Neural crest cell (in vitro differentiated cells): ENCODE measurements at places on chromosomes 12 and 14. TPM values are rescaled to one million over a fixed set of nuclear protein-coding genes. Genes with fewer than 3 reads are reported as not detected.

DNA sequence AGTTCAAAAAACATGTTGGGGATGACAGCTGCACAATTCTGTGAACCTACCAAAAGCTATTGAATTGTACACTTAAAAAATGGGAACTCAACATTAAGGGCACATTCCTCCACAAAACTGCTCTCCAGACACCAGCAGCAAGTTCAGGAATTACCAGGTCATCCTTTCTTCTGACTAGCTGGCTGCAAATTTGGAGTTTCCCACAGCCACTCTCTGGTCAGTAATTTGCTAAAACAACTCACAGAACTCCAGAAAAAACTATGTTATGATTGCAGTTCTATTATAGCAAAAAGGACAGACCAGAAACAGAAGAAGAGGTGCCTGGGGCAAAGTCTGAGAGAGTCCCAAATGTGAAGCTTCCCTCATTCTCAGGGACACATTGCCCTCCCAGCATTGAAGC, 20.1 kb upstream of the PLEKHD1 start:
- no peaks in the 10 kb centered on the region for H3K36me3 ChIP-seq
- no peaks in the 10 kb centered on the region for H3K4me1 ChIP-seq
- H3K27ac ChIP-seq: no peak overlapping the region

DNA sequence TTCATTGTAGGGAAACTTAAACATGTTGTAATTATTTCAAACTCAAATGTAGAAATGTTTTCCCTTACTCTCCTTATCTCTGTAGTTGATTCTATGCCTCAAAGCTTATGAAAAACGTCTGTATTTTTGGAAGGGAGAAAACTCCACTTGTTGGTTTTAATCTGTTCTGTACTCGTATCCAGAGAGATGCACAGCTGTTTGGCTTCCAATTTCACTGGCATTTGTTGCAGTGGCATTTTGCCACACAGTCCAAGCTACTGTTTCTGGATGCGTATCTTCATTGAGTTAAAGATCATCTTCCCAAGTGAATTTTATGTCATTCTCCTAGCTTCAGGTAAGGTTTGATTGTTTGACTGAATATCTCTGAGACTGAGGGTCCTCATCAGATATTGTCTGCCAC, 481.4 kb downstream of the TRHDE start:
- H3K4me3 ChIP-seq: no peak overlapping the region
- no peaks in the 10 kb centered on the region for H3K36me3 ChIP-seq
- H3K27ac ChIP-seq: no peak overlapping the region
- H3K4me1 ChIP-seq: no peaks in the 10 kb centered on the region
- no peak for DNase-seq

Gene LRP1-AS
- total RNA-seq: not detected in 2 replicates

- peaks cover 17% of the 10 kb centered on the region for H3K4me1 ChIP-seq
- no peaks in the 10 kb centered on the region for H3K27me3 ChIP-seq
- no peak overlapping the region for H3K4me3 ChIP-seq
- no peak for DNase-seq
Measured at GRCh38 chr14:34340025-34340625, 121.9 kb downstream of the SPTSSA start.

Gene RAB15
- total RNA-seq: 16.5 and 17.9 TPM in 2 replicates

Gene PZP
- total RNA-seq: not detected in 2 replicates

Gene BMP4
- 1.1 and 1.3 TPM in 2 replicates for total RNA-seq

- H3K27me3 ChIP-seq: no peaks in the 10 kb centered on the region
- H3K4me3 ChIP-seq: no peak overlapping the region
- peak overlapping the region; percentile 5 for H3K27ac ChIP-seq
- H3K4me1 ChIP-seq: peaks cover 14% of the 10 kb centered on the region
- no peak for DNase-seq
- H3K36me3 ChIP-seq: no peaks in the 10 kb centered on the region
Measured at GRCh38 chr12:120981407-120981941, 3.1 kb downstream of the HNF1A start.

GRCh38 chr12:28242496-28243309, 52.4 kb downstream of the CCDC91 start:
- H3K4me1 ChIP-seq: peaks cover 5% of the 10 kb centered on the region
- H3K36me3 ChIP-seq: peaks cover 3% of the 10 kb centered on the region
- H3K27me3 ChIP-seq: no peaks in the 10 kb centered on the region
- peak overlapping the region; percentile 36 for H3K27ac ChIP-seq

Gene HOXC6
- 10.7 and 11.0 TPM in 2 replicates for total RNA-seq

- peaks cover 20% of the 10 kb centered on the region for H3K4me1 ChIP-seq
- no peak for DNase-seq
- H3K27ac ChIP-seq: no peak overlapping the region
- H3K36me3 ChIP-seq: no peaks in the 10 kb centered on the region
- H3K27me3 ChIP-seq: no peaks in the 10 kb centered on the region
Measured at GRCh38 chr12:98422359-98422758, 93.0 kb upstream of the TMPO start.

Gene TESPA1
- total RNA-seq: not detected in 2 replicates

DNA sequence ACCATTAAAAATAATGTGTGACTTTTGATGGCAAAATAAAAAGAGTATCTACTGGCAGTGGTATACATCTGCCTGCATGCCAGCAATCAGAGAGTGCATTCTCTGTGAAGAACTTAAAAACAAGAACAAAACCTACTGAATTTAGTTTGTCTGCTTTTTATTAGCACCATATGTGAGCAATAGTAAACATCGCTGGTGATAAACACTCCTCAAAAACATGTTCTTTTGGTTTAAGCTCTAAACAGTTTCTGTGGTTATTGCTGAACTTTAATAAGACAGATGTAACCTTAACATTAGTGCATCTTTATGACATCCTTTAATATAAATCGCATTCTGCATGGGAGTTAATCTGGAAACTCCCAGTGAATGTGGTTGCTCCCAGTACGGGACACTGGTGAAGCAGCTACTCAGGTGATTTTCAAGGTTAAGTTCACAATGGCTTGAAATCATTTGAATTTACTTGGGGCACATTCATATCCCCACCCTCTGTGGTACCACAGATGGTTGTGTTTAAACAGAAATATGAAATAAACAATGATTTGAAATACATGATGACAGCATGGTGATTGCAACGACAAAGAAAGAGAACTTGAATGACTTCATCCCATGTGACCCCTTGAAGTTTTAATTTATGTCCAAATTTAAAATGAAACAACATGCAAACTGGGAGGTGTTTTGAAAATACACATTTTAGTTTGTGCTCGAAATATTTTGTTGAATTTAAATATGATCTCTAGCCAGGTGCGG, 285.9 kb downstream of the FOXN3 start:
- H3K27ac ChIP-seq: no peak overlapping the region
- no peaks in the 10 kb centered on the region for H3K4me1 ChIP-seq
- H3K4me3 ChIP-seq: no peak overlapping the region
- DNase-seq: no peak
- peaks cover 3% of the 10 kb centered on the region for H3K36me3 ChIP-seq

Gene MUCL1
- total RNA-seq: not detected in 2 replicates

DNA sequence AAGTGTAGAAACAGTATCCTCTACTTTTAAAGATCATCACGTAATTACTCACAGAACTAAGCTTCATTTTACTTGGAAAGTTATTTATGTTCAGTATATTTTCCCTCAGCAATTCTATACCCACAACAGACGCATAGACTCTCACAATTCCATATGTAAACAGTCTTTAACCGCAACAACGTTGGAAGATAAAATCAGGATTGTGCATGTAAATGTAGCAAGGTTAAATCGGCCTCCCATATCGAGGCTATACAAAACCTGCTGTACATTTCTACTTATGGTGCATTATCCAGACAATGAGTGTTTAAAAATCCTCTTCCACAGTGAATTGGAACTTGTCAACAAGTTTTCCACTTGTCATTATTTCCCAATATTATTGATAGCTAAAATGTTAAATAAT, 581.1 kb downstream of the SLC16A7 start:
- no peak overlapping the region for H3K4me3 ChIP-seq
- no peaks in the 10 kb centered on the region for H3K27me3 ChIP-seq
- H3K4me1 ChIP-seq: peaks cover 3% of the 10 kb centered on the region
- no peak for DNase-seq

DNA sequence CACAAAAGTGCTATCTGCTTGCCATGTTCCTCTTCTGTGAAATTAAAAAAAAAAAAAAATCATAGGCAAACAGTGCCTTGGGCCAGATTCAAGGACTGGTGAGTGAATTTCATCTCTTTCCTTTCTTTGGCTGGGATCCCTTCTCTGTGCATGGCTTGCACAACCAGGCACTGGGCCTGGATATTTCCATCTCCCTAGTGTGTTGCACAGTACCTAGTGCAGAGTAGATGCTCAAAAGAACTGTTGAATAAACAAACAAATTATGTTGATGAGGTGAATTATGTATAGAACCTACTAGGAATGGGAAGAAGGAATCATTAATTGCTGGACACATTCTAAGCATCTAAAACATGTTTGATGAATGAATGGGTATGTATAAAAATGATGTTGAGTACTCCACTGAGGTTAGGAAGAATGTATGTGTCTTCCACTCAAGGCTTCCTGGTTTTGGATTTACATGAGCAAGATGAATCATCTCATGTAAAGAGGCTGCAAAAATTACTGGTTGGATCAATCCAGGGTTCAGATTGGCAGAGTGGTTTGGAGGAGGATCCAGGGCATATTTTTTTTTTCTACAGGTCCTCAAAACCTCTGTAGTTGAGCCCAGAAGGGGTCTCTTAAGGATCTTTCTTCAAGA, 93.2 kb downstream of the EMP1 start:
- no peaks in the 10 kb centered on the region for H3K36me3 ChIP-seq
- no peak overlapping the region for H3K4me3 ChIP-seq
- no peaks in the 10 kb centered on the region for H3K27me3 ChIP-seq
- no peak overlapping the region for H3K27ac ChIP-seq
- no peaks in the 10 kb centered on the region for H3K4me1 ChIP-seq
- DNase-seq: no peak

Gene RPL10L
- not detected in 2 replicates for total RNA-seq

DNA sequence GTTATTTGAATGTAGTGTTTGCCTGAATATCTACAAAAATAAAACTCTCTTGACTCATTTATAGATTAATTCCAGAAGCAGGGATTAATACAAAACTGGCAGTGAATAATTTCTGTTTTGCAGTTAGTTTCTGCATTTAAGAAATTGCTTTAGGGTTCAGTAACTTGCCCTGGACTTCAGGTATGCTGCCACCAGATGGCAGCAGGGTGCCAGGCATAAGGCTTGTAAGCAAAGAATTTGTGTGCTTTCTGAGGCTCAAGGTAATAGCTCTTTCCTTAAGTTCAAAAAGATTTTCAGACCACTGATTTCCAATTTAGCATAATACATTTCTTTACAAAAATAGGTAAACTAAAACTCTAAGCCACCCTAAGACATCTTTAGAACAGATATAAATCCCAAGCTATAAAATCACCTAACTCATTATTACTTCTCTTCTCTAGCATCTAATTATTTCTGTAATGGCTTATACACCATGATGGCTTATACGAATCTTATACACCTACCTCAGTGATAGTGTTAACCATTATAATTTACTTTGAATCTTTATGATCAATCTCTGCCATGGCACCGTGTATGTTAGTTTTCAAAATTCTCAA, 398.3 kb downstream of the APAF1 start:
- no peak overlapping the region for H3K27ac ChIP-seq
- peak; percentile 69 for DNase-seq
- no peak overlapping the region for H3K4me3 ChIP-seq
- peaks cover 16% of the 10 kb centered on the region for H3K4me1 ChIP-seq
- H3K36me3 ChIP-seq: peaks cover 18% of the 10 kb centered on the region

- H3K4me3 ChIP-seq: no peak overlapping the region
- H3K36me3 ChIP-seq: peaks cover 13% of the 10 kb centered on the region
- H3K4me1 ChIP-seq: peaks cover 35% of the 10 kb centered on the region
- DNase-seq: no peak
Measured at GRCh38 chr12:14280921-14281320, 84.6 kb upstream of the ATF7IP start.

DNA sequence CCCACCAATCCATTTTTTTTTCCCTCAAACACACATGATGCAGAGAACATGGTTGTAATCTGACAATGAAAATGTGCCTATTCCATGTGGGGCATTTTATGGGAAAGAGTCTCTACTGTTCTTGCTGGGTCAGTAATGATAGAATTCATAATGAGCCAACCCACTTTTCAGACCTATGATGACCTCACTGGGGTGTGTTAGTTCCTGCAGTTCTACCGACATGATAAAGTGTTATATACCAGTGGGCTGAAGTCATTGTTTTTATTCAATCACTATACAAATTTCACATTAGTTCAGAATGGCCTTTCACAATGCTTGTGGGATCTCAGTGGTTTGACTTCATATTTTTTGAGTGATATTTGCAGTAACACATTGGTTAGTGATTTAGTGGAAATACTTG, 47.5 kb downstream of the PPFIBP1 start:
- no peak for DNase-seq
- H3K27ac ChIP-seq: no peak overlapping the region
- H3K36me3 ChIP-seq: no peaks in the 10 kb centered on the region
- peaks cover 17% of the 10 kb centered on the region for H3K4me1 ChIP-seq
- no peak overlapping the region for H3K4me3 ChIP-seq

DNA sequence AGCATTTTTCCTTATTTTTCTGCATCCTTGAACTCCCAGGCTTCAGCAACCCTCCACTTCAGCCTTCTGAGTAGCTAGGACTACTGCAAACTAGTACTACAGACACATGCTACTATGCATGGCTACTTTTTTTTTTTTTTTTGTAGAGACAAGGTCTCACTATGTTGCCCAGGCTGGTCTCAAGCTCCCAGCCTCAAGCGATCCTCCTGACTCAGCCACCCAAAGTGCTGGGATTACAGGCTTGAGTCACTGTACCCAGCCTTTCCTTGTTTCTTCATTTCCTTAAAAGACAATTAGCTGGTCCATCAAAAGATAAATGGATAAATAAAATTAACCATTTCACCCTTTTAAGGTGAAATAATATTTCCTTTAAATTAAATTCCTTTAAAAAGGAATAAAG, 205.8 kb downstream of the SPTSSA start:
- peaks cover 9% of the 10 kb centered on the region for H3K27me3 ChIP-seq
- no peak overlapping the region for H3K27ac ChIP-seq
- H3K4me1 ChIP-seq: peaks cover 13% of the 10 kb centered on the region

DNA sequence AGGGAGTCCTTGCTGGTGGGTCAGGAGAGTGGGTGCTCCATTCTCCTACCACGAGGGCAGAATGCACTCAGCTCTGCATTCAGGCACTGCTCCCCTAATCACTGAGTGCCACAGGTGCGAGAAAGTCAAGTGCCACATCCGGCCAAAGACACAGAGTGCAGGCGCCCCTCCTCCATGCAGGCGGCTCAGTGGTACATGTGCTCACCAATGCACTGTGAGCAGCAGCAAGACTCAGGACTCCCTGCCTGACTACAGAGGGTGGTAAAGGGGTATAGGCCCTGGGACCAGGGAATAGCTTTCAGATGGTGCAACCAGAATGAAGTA, 32.9 kb downstream of the ZFYVE21 start:
- no peak overlapping the region for H3K27ac ChIP-seq
- H3K4me3 ChIP-seq: no peak overlapping the region
- H3K36me3 ChIP-seq: no peaks in the 10 kb centered on the region
- no peak for DNase-seq
- H3K27me3 ChIP-seq: no peaks in the 10 kb centered on the region
